Peyer's patch (tissue), 4 donors: ENCODE measurements at places on chromosomes 4 and X.
A peak's percentile ranks its signal among the peaks of the same experiment; 100 is the strongest.

- no peaks in the 10 kb centered on the region for H3K4me1 ChIP-seq
- H3K27me3 ChIP-seq, result no peaks in the 10 kb centered on the region
- DNase-seq, result no peak
- no peaks in the 10 kb centered on the region for H3K36me3 ChIP-seq
Observed at GRCh38 chrX:13050151-13050550, 5.7 kb upstream of the FAM9C start.

- no peak overlapping the region for H3K4me3 ChIP-seq
- peak; percentile 69 for DNase-seq
- no peaks in the 10 kb centered on the region for H3K36me3 ChIP-seq
- no peaks in the 10 kb centered on the region for H3K4me1 ChIP-seq
- H3K27me3 ChIP-seq, result no peaks in the 10 kb centered on the region
Observed at GRCh38 chr4:83174844-83175414, 60.4 kb upstream of the PLAC8 start.

GRCh38 chr4:137310166-137310565 lies 222.1 kb downstream of the PCDH18 start:
- H3K4me3 ChIP-seq, result no peak overlapping the region
- H3K27ac ChIP-seq, result no peak overlapping the region
- H3K36me3 ChIP-seq, result no peaks in the 10 kb centered on the region
- DNase-seq, result no peak

GRCh38 chr4:80322716-80323115 lies 12.8 kb upstream of the CFAP299 start:
- no peaks in the 10 kb centered on the region for H3K27me3 ChIP-seq
- no peak overlapping the region for H3K27ac ChIP-seq
- H3K36me3 ChIP-seq, result no peaks in the 10 kb centered on the region
- no peak for DNase-seq
- H3K4me3 ChIP-seq, result no peak overlapping the region

DNA sequence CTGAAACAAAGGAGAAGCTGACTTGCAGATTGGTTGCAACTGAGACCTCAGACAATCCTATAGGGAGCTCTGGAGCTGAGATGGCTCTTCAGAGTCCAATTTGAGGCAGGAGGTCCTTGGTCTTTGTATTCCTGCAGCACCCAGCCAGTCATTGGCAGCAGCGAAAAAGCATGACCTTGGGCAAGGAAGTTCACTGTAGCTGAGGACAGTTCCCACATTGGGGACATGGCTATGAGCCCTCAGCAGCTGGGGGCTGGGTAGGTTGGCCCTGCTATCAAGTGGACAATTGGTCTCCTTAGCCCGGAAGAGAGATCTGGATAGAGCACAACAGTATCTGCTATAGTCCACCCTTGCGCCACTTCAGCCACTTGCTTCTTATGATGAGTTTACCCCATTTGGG lies 56.9 kb upstream of the ATP6AP2 start:
- H3K4me1 ChIP-seq, result no peaks in the 10 kb centered on the region
- H3K27ac ChIP-seq, result no peak overlapping the region
- H3K27me3 ChIP-seq, result no peaks in the 10 kb centered on the region
- DNase-seq, result no peak
- no peak overlapping the region for H3K4me3 ChIP-seq

- H3K4me1 ChIP-seq, result no peaks in the 10 kb centered on the region
- no peak overlapping the region for H3K4me3 ChIP-seq
- H3K36me3 ChIP-seq, result no peaks in the 10 kb centered on the region
- no peak overlapping the region for H3K27ac ChIP-seq
Observed at GRCh38 chr4:85759388-85759787, 284.4 kb downstream of the ARHGAP24 start.

GRCh38 chr4:109163493-109163892 lies 139.0 kb downstream of the COL25A1 start:
- H3K4me3 ChIP-seq, result no peak overlapping the region
- no peaks in the 10 kb centered on the region for H3K27me3 ChIP-seq
- no peaks in the 10 kb centered on the region for H3K4me1 ChIP-seq
- H3K27ac ChIP-seq, result no peak overlapping the region
- H3K36me3 ChIP-seq, result no peaks in the 10 kb centered on the region

DNA sequence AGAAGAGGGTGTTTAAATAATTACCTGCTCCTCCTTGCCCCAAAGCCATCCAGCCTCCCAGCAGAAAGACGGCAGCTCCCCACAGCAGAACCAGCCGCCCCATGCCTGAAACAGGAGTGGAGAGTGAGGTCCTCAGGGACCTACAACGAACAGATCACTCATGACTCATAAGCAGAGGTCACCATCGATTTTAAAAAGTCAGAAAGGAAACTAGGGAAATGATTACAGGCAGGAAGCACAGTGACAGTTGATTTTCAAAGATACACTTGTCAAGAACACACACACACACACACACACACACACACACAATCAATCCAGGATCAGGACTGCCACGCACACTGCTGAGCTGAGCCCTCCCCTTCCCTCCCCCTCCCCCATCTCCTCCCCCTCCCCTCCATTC lies at the start of gene CRLF2:
CRLF2 (minus strand) TSS at position 118 of the 400 bp plus-strand sequence; CDS start at position 103, 15 bp downstream.
- peak; percentile 26 for DNase-seq
- H3K27ac ChIP-seq, result no peak within 1 kb of the TSS
- H3K4me3 ChIP-seq, result no peak within 1 kb of the TSS

- H3K4me3 ChIP-seq, result no peak overlapping the region
- no peaks in the 10 kb centered on the region for H3K4me1 ChIP-seq
- no peaks in the 10 kb centered on the region for H3K36me3 ChIP-seq
- DNase-seq, result no peak
- H3K27me3 ChIP-seq, result no peaks in the 10 kb centered on the region
- peak overlapping the region; percentile 7 for H3K27ac ChIP-seq
Observed at GRCh38 chr4:168722391-168722790, 225.5 kb downstream of the PALLD start.
